Fibroblast of lung (primary cell): ENCODE measurements at places on chromosomes 4 and X. TPM values are rescaled to one million over a fixed set of nuclear protein-coding genes. Genes with fewer than 3 reads are reported as not detected.

DNA sequence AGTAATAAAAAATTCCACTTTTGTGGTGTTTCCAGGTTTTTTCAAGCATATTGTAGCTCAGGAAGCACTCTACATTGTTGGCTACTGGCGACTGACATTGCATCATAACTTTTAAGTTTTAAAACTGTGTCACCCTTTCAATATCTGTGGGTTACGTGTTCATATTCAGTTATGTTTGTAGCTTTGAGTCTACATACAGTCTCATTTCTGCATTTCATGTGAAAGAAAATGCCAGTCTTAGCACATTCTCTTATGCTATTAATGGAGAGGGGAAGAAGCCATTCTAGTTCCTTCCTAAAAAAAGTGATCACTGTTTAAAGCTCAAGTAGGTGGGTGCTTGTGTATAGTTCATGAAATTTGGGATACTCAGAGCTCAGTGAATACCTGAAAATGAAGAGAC is 38.1 kb downstream of the DIAPH2 start:
- no peak overlapping the region for H3K4me3 ChIP-seq
- DNase-seq, result no peak
- H3K36me3 ChIP-seq, result no peaks in the 10 kb centered on the region
- no peaks in the 10 kb centered on the region for H3K4me1 ChIP-seq
- no peak overlapping the region for H3K27ac ChIP-seq

- H3K27ac ChIP-seq, result no peak overlapping the region
- no peaks in the 10 kb centered on the region for H3K4me1 ChIP-seq
- H3K27me3 ChIP-seq, result no peaks in the 10 kb centered on the region
- no peak for DNase-seq
- no peak overlapping the region for H3K4me3 ChIP-seq
- no peaks in the 10 kb centered on the region for H3K36me3 ChIP-seq
Observed at GRCh38 chr4:165515201-165515600, 136.4 kb downstream of the CPE start.

GRCh38 chr4:25144870-25145481 is 15.3 kb downstream of the SEPSECS start:
- no peaks in the 10 kb centered on the region for H3K4me1 ChIP-seq
- no peak overlapping the region for H3K27ac ChIP-seq
- H3K36me3 ChIP-seq, result peaks cover 2% of the 10 kb centered on the region
- no peak overlapping the region for H3K4me3 ChIP-seq

GRCh38 chr4:33226783-33227182 is 2506.6 kb downstream of the PCDH7 start:
- H3K27me3 ChIP-seq, result no peaks in the 10 kb centered on the region
- H3K4me1 ChIP-seq, result no peaks in the 10 kb centered on the region
- H3K36me3 ChIP-seq, result no peaks in the 10 kb centered on the region
- DNase-seq, result no peak

DNA sequence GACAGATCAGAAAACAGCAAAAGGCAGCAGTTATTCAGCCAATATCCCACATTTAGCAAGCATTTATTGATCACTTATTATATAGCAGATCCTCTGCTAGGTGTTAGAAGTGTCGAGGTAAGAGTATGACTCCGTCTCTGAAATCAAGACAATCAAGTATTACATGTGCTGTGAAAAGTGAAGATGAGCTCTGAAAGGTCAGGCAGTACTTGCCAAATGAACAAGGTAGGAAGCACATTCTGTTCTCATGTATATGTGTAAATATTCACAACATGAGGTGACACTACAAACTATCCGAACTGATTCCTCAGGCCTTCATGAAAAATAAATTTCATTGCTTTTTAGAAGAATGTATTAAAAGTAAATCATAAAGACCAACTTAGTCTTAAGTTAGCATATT is 15.3 kb downstream of the ATP1B4 start:
- no peaks in the 10 kb centered on the region for H3K4me1 ChIP-seq
- no peak for DNase-seq
- no peak overlapping the region for H3K27ac ChIP-seq
- no peaks in the 10 kb centered on the region for H3K27me3 ChIP-seq
- no peak overlapping the region for H3K4me3 ChIP-seq

GRCh38 chr4:78414116-78414515 is 137.5 kb upstream of the ANXA3 start:
- H3K27ac ChIP-seq, result no peak overlapping the region
- H3K4me3 ChIP-seq, result no peak overlapping the region
- H3K36me3 ChIP-seq, result no peaks in the 10 kb centered on the region

GRCh38 chr4:152150214-152150613 is 385.7 kb downstream of the FBXW7 start:
- no peaks in the 10 kb centered on the region for H3K36me3 ChIP-seq
- H3K4me1 ChIP-seq, result no peaks in the 10 kb centered on the region
- no peak overlapping the region for H3K27ac ChIP-seq
- DNase-seq, result no peak

GRCh38 chr4:101282076-101282844 is 65.1 kb downstream of the PPP3CA start:
- no peaks in the 10 kb centered on the region for H3K27me3 ChIP-seq
- no peaks in the 10 kb centered on the region for H3K36me3 ChIP-seq
- no peak overlapping the region for H3K27ac ChIP-seq
- peaks cover 10% of the 10 kb centered on the region for H3K4me1 ChIP-seq
- H3K4me3 ChIP-seq, result no peak overlapping the region
- DNase-seq, result no peak

- DNase-seq, result no peak
- peaks cover 34% of the 10 kb centered on the region for H3K36me3 ChIP-seq
- H3K27ac ChIP-seq, result no peak overlapping the region
- H3K4me1 ChIP-seq, result no peaks in the 10 kb centered on the region
- H3K4me3 ChIP-seq, result no peak overlapping the region
Observed at GRCh38 chr4:38905652-38906385, 38.2 kb downstream of the FAM114A1 start.

- H3K4me1 ChIP-seq, result no peaks in the 10 kb centered on the region
- H3K4me3 ChIP-seq, result no peak overlapping the region
- no peak for DNase-seq
- no peaks in the 10 kb centered on the region for H3K27me3 ChIP-seq
- H3K36me3 ChIP-seq, result peaks cover 9% of the 10 kb centered on the region
Observed at GRCh38 chr4:5626913-5627312, 81.4 kb downstream of the EVC2 start.

DNA sequence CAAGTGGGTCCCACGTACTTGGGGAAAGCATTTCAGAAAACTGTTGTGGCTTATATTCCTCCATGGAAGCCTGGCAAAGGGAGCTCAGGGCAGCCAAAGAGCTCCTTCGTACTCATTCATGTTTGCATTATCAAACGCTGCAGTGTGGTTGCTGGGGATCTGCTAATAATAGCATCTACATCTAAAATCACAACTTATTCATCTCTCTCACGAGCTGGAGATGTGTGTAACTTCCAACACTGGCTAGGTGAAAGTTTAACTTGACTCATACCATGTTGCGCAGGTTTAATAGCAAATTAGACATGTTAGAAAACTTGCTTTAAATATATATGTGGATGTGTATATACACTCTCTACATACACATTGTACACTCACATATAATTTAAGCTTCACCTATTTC is 415.1 kb downstream of the AFF2 start:
- H3K27me3 ChIP-seq, result no peaks in the 10 kb centered on the region
- no peaks in the 10 kb centered on the region for H3K36me3 ChIP-seq
- no peak overlapping the region for H3K27ac ChIP-seq
- H3K4me1 ChIP-seq, result no peaks in the 10 kb centered on the region

DNA sequence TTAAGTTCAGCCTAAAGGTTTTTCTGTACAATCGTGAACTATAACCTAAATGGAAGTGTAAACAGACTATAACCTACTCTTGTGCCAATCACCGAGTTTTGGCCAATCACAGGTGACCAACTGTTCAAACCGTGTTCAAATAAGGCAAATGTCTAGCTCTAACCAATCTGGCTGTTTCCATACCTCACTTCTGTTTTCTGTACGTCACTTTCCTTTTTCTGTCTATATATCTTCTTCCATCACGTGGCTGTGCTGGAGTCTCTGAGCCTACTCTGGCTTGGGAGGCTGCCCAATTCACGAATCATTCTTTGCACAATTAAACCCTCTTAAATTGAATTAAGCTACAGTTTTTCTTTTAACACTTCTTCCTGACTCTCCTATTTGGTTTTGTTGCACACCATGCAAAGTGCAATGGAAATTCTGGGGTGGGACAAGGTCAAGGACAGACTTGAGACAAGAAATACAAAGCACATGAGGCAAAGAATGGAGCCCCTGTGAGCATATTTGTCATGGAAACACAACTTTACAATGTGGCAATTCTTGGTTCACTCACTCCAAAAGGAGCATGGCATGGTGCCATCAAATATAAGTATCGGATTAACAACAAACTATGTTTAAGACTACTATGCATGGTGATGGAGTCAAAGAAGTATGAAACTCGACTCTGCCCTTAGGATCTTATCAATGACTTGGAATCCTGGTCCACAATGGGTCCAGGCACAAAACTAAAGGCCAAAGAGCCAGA is 115.7 kb upstream of the FAM9B start:
- H3K36me3 ChIP-seq, result no peaks in the 10 kb centered on the region
- no peak for DNase-seq
- H3K4me3 ChIP-seq, result no peak overlapping the region
- peak overlapping the region; percentile 36 for H3K27ac ChIP-seq

- H3K27me3 ChIP-seq, result no peaks in the 10 kb centered on the region
- no peak for DNase-seq
- peak overlapping the region; percentile 96 for H3K27ac ChIP-seq
- H3K4me3 ChIP-seq, result peak overlapping the region; percentile 83
- H3K4me1 ChIP-seq, result peaks cover 5% of the 10 kb centered on the region
Observed at GRCh38 chr4:101348367-101348827, 1.1 kb upstream of the PPP3CA start.

- H3K4me1 ChIP-seq, result no peaks in the 10 kb centered on the region
- peaks cover 11% of the 10 kb centered on the region for H3K27me3 ChIP-seq
- H3K36me3 ChIP-seq, result no peaks in the 10 kb centered on the region
Observed at GRCh38 chr4:15799141-15799540, 21.0 kb downstream of the CD38 start.

DNA sequence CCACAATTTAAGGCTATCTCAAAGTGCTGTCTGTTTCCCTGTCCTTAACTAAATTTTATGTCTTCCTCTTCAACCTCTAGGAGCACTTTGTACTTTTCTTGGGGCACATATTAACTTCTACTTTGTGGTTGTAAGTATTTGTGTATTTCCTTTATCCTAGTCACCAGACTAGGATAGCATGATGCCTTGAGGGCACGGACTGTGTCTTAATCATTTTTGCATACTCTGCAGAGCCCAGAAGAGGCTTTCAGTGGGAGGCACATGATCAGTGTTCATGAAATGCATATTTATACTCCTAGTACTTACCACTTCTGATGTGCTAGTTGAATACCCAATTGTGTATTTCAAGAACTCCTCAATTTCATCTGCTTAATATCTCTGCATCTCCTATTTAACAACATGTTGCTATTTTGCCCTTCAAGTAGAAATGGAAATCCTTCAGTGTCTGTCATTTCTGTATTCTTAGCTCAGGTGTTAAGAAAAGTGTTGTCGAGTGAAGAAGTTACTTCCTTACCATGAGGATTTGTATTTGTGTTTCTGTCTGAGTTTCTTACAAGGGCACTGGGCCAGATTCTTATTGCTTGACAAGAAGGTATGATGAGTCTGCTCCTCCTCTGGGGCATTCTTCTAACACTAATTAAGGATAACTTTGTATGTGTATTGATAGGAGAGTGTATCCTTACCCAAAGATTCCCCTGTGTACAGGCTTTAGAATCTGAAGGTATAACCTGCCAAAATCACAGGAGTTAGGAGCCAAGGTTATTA is 28.3 kb upstream of the PGRMC2 start:
- H3K36me3 ChIP-seq, result no peaks in the 10 kb centered on the region
- H3K27me3 ChIP-seq, result no peaks in the 10 kb centered on the region
- no peak for DNase-seq
- no peaks in the 10 kb centered on the region for H3K4me1 ChIP-seq

DNA sequence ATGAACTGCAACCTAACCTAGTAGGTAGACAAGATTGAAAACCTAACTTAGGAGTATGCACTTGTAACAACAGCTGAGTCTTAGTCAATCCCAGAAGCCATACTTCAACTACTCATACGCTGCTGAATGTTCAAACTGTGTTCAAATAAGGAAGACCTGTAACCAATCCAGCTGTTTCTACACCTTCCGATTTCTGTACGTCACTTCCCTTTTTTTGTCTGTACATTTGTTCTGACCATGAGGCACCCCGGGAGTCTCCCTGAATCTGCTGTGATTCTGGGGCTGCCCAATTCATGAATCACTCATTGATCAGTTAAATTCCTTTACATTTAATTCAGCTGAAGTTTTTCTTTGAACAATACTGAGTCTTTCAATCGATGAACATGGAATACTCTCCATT is 89.5 kb downstream of the BMP3 start:
- H3K27me3 ChIP-seq, result no peaks in the 10 kb centered on the region
- no peak overlapping the region for H3K27ac ChIP-seq
- H3K36me3 ChIP-seq, result no peaks in the 10 kb centered on the region
- H3K4me3 ChIP-seq, result no peak overlapping the region

DNA sequence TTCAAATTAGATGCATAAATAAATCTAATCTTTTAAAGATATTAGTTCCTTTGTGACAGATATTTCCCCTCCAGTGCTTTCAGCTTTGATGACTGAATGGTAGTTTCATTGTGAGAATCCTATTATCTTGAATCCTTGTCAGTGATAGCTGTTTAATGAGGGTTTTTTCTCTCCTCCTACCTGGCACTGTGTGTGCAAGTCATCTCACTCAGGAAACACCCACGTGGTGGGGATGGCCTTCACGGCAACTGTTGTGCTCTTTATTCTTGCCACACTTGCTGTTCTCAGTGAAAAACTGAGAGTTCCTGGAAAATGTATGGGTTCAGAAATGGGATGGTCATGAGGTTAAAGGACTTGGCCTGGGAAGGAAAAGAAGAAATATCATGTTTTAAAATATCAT is 129.9 kb downstream of the SPRY1 start:
- no peaks in the 10 kb centered on the region for H3K36me3 ChIP-seq
- H3K4me3 ChIP-seq, result no peak overlapping the region
- no peak for DNase-seq
- H3K27me3 ChIP-seq, result no peaks in the 10 kb centered on the region

Gene KLF8
- 1.0 and 3.0 TPM in 2 replicates for total RNA-seq

Gene ITM2A
- under 0.01 and 0.17 TPM in 2 replicates for total RNA-seq

Gene GPRASP2
- total RNA-seq, result 16.9 and 24.6 TPM in 2 replicates

Gene ZNF280C
- 2.3 and 4.1 TPM in 2 replicates for total RNA-seq

Gene DMD
- 4.1 and 5.1 TPM in 2 replicates for total RNA-seq

Gene CSN1S1
- not detected in 2 replicates for total RNA-seq

Gene MAP7D2
- total RNA-seq, result under 0.01 TPM in 2 replicates

Gene NUDT10
- 1.8 and 2.1 TPM in 2 replicates for total RNA-seq

Gene GABRQ
- under 0.01 TPM in 1 of 2 replicates, not detected in the other for total RNA-seq

Gene P2RY4
- total RNA-seq, result under 0.01 TPM in 2 replicates

Gene MAGEE2
- total RNA-seq, result not detected in 2 replicates

Gene GABRG1
- not detected in 2 replicates for total RNA-seq

Gene NOX1
- not detected in 2 replicates for total RNA-seq

Gene TBC1D8B
- 5.4 and 9.1 TPM in 2 replicates for total RNA-seq

Gene CTAG2
- not detected in 2 replicates for total RNA-seq
